ENCODE measurements at places on chromosomes 2 and 18.

GRCh38 chr2:56195563-56195962, 11.8 kb downstream of the CCDC85A start:
- no peak for DNase-seq

DNA sequence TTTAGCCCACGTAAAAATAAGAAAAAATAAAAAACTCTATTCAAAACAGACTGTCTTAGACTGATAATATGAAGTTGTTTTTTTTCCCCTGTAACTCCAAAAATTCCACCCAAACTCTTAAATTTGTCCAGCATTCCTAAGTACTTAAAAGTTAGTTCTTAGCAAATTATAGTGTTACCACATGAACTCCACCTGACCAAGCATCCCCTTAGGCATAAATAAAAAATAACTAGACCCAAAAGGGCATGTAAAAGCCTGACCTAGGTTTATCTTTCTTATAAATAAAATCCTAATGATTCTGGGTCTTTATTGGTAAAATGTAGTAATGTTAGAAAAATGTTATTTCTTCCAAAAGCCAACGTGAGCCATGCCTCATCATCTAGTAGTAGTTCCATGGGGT, 54.3 kb downstream of the TTC21B start:
- DNase-seq = no peak

DNA sequence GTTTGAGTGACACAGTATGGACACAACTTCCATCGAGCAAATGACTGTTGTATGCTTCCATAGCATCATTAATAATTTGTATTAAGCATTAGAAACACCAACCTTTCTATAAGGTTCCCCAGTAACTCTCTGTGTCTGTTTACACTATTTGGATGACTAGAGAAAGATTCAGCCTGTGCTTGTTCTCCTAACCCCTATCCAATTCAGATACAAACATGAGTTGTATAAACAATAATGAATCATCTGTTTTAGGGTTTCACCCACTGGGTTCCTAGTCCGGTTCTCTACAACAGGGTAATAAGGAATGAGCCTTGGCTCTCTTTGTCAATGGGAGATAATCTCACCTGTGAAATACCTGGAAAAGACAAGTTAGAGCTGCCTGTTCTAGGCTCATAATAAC, 894.1 kb upstream of the PIK3C3 start:
- DNase-seq = no peak

- no peak for DNase-seq
Measured at GRCh38 chr2:181311837-181312236, 145.3 kb upstream of the ITGA4 start.

DNA sequence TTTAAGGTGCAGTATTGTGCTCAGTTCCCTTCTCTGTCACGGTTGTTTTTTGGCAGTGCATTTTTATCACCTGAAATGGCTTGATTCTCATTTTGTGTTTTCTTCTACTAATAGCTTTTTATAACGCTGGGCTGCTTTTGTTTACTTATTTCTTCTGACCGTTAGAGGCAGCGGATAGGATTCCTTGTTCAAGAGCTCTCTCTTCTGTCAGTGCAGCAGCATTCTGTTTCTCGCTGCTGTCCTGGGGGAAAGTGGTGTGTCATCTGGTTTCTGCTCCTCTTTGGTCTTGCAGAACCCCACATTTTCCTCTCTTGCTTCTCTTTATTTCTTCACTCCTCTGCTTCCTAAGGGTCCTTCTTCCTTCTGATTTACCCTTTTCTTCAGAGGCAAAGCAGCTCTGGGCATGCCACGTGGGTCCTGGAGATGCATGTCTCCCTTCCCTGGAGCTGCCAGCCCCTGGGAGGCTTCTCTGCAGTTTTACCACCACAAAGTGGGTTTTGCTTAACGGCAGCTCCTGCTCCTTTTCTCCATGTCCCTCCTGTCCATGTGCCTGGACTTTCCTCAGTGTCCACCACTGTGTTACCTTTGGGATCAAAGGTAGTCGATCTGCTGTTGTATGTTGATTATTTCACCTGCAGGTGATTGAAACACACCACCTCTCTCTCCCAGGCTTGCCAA, 47.3 kb upstream of the SNTG2 start:
- peak; percentile 30 for DNase-seq

DNA sequence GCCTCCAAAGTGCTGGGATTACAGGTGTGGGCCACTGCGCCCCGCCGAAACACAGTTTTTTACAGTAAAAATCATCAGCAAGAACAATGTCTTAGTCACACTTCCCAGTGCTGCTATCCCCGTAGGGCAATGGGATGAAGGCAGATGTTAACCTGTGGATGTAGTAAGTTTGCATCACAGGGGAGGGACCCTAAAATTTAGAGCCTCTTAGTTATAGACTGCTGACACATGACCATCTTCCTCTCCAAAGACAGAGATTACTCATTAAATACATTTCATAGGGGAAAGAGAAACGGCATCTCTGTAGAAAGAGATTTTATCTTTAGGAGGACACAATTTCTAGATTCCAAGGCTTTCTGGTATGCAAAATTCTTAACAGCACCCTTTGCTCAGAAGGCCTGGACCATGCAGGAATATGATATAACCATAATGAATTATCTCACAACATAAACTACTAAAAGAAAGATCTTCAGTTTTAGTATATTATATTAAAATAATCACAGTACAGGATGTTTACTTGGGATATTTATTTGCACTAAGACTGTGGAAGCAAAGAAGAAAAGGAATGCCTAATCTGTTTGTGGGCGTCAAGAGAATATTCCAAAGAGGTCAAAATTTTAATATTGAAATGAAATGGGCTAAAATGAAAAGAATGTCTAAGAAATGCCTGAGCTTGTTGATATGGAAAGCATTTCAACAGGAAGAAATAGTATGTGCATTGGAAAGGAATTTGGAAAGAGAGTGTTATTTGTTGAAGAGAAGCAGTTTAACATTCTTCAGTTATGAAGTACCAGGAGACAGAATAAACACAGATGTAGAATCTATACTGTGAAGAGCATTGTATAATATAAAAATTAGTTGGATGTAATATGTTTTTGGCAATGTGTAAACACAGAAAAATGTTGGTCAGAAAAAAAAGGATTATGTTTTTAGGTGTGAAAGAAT, 1228.3 kb upstream of the CHAC2 start:
- DNase-seq = no peak

GRCh38 chr18:6776188-6776587, 46.7 kb downstream of the ARHGAP28 start:
- DNase-seq = no peak

- no peak for DNase-seq
Measured at GRCh38 chr18:9067823-9068222, 34.7 kb upstream of the NDUFV2 start.

GRCh38 chr2:139864821-139865302, 1084.7 kb upstream of the NXPH2 start:
- no peak for DNase-seq

DNA sequence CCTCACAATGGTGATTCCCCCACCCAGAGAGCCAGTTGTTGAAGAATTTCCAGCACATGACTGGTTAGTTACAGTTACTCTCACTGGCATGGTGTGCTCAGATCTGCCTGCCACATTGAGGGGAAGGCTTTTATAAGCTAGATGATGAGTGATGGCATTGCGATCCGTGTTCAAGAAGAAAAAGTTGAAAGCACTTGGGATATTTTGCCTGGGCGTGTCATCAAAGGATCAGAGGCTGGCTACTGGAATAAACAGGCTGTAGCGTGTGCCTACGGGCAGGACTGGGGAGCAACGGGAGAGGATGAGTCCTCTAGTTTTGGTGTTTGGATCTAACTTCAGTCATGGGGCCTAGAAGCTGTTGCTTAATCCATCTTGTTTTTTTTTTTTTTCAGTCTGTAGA, 175.0 kb downstream of the SETBP1 start:
- no peak for DNase-seq

DNA sequence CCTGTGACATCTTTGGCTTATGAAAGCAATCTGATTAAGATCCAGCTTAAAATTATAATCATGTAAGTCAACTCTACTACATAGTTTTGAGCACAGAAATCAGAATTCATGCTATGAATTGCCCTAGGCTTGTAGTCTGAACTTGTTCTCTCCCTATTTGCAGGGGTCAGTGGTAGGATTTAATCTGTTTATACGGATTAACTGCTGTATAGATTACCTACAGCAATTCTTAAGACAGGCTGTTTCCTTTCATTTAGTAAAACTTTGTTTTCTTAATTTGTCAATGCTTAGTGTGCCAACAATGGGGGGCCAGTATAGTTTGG, 287.9 kb downstream of the PDE11A start:
- no peak for DNase-seq

DNA sequence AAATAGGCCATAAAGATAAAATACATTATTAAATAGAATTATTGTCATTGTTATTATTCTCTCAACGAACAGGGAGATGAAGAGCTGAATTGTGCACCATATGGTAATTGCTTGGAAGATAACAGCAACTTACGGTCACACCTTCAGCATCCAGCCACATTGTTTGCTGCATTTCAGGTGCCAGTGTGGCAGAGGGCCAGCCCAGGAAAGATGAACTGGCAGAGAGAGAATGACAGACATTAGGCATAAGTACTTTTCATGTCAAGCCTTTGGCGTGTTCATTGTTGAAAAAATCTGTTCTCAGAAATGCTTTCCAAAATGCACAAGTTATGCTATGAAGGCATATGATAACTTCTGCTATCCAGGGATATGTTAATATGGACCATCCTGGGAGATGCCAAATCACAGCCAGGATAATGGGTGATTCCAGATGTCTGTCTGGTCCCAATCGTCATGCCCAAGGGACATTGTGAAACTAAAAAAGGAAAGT, 748.6 kb upstream of the PIK3C3 start:
- DNase-seq = no peak

GRCh38 chr2:64122358-64122757, 21.9 kb downstream of the PELI1 start:
- no peak for DNase-seq

DNA sequence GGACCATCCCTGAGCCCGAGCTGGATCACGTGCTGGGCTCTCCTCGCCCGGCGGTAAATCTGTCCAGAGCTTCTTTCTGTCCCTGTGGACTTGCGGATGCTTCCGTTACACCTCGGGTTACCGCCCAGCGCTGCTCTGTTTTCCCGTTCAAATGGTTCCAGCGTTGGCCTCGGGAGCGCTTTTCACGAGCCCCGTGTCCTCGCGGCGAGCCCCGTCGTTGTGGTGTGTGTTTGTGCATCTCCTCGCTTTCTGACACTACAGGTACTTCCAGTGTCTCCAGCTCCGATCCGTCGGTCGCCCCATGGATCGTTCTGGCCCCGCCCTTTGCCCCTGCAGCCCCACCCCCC, 77.4 kb downstream of the RTP5 start:
- DNase-seq = no peak

DNA sequence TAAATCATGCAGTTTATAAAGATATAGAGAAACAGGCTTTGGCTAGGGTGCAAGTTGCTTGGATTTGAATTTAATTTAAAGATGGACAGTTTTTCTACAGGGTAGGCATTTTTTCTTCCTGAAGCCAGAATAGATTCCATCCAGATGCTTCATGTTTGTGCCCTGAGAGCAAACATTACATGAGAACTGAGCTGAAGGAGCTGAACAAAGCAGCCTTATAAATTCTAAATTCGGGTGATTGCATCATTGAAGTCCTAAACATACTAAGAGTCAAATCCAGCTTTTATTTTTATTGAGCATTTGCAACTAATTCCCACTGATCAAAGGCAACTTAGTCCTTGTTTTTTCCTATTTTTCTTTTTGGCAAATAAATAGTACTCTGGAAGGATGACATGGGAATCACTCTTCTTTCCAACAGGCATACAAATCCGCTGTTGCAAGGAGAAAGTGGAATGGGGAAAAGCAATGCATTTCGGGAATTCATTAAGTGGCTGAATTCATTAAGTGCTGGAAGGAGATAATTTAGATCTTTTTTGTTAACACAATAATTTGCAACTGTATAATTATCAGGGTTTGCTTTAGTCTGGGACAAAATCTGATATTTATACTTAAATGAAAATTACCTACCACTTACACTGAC, 828.0 kb downstream of the SLC4A3 start:
- DNase-seq = no peak

DNA sequence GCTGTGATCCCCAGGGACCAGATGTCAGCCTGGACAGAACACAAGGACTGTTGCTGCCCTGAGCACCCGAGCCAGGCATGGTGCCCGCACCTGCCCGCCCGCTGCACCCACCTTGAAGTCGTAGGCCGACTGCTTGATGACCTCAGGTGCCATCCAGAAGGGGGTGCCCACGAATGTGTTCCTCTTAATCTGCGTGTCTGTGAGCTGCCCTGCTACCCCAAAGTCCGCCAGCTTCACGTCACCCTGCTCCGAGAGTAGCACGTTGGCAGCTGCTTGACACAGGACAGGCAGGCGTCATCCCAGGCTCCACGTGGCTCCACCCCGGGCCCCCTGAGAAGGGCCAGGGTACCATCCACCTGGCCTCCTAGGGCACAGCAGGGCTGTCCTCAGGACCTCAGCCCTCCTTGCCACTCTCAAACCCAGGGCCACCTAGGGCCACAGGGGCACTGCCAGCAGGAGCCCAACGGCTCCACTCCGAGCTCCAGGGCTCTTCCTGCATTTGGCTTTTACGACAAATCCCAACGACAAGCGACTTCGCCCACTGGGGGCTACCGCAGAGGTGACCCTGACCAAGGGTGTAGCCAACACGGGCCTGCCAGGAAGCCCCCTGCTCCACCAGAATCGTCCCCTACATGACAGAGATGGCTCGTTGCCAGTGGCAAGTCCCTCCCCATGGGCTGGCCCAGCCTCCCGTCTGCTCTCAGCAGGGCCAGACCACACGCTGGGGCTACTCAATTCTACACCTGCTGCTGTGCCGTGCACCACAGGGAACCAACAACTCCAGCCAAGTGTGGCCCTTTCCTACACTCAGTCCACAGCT, 9.0 kb downstream of the STK25 start:
- peak; percentile 95 for DNase-seq

DNA sequence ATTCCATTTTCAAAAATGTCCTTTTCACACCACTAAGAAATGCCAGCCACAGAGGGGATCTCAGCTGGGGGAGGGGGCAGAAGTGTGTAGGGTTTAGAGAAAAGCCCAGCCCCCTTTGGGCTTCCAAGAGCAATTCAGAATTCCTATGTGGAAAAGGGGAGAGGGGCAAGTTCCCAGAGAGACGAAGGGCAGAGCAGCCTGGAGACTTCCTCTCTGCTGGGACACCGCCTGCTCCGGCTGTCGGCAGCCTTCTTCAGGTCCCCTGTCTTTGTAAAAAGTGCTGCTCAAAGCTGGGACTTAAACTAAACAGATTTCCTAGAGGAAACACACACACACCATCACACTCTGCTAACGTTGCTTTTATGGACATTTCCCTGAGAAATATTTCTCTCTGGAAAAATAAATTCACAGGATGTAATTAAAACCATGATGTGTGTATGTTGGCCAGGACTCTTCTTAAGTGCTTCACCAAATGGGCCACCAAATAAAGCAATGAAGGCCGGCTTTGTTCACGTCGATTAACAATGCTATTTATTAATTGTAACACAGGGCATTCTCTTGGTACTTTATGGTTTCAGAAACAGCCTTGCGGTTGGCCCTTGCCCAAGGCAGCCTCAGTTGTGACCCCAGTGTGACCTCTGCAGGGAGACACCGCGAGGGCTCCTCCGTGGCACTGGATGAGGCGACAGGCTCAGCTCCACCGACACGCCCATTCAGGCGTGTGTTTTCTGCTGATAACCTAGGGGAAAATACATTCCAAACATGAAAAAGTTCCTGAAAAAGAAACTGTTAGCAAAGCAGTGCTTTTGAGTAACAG, 5.6 kb upstream of the ASB1 start:
- no peak for DNase-seq

GRCh38 chr2:36354811-36355150, 797 bp upstream of the CRIM1 start:
- DNase-seq = no peak
